ENCODE measurements at places on chromosomes 12 and 14.

GRCh38 chr12:113803759-113804140 lies 162.4 kb downstream of the RBM19 start:
- DNase-seq = no peak

DNA sequence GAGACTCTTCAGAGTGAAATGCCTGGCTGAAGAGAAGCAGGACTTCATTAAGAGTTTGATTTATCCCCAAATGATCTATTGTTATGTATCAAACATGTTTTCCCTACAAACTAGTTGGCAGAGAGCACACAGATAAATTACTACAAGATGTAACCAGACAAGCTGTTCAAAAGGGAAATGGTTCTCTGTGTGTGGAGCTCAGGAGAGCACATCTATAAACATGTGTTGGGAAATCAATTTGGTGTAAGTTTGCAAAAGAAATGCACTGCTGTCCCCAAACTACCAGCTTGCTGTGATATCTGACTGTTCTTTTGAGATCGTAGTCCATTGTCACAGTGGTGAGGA lies 159.2 kb downstream of the PAH start:
- no peak for DNase-seq

DNA sequence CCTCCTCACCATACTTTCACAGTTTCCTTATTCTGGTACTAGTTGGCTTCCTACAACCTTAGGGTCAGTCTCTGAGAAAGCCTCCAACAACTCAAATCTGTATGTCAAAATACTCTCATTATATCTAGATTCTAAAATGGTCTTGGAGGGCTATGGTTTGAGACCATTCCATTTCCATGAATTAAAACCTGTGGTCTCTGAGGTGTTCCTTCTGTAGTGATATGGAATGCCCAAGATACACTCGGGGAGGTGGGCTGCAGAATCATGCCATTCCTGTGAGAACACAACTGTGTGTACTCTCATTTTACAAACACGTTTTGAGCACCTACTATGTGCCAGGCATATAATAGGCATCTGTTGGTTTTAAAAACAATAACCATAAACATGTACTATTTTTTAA lies 74.0 kb downstream of the FERMT2 start:
- no peak for DNase-seq

DNA sequence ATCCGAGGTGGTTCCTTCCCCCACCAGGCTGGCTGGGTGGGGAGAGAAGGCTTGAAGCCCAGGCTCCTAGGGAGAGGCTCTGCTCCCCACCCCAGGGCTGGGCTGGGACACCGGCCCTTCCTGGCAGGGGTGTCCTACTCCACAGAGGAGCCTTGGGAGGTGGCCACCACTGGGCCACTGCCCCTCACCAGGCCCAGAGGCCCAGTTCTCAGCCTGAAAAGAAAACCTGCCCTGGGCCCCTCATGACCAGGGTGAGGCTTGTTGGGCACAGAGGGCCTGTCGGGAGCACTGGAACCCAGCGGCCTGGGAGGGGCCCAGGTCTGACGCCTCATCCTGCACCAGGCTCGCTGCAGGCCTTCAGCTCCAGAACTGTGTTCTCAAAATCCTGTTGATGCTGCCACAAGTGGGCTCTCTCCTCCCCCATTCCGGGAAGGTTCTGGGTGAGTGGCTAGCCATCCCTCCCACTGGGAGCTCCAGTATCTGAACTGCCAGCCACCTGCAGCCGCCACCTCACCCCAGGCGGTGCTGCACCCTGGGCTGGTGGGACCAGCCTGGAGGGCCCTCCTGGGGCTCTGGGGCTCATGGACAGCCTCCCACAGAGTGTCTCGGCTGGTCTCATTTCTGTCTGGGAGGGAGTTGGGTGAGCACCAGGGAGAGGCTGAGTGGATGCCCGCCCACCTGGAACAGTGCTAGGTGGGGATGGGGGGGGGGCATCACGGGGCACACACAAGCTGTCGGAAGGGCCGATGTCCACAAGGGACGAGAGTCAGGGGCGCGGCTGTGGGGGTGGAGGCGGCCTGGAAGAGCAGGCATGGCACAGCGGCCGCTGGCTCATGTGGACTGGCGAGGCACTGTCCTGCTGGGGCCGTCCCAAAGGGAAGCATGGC lies 11.8 kb downstream of the BAG5 start:
- no peak for DNase-seq

DNA sequence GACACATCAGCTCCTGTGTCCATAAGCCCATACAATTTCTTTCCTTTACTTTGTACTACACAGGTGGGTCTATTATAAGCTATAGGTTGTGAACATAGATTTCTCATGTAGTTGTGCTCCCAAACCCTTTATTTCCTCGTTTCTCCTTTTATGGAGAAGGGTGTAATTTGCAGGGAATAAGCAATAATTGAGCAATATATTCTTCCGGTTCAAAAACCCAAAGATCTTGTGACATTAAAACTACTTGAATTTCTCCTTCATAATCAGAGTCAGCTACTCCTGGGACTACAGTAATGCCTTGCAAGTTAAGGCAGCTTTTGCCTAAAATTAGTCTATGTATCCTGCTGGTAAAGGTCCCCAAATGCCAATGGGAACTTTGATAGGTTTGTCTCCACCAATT lies 19.1 kb upstream of the MAPKAPK5 start:
- no peak for DNase-seq

DNA sequence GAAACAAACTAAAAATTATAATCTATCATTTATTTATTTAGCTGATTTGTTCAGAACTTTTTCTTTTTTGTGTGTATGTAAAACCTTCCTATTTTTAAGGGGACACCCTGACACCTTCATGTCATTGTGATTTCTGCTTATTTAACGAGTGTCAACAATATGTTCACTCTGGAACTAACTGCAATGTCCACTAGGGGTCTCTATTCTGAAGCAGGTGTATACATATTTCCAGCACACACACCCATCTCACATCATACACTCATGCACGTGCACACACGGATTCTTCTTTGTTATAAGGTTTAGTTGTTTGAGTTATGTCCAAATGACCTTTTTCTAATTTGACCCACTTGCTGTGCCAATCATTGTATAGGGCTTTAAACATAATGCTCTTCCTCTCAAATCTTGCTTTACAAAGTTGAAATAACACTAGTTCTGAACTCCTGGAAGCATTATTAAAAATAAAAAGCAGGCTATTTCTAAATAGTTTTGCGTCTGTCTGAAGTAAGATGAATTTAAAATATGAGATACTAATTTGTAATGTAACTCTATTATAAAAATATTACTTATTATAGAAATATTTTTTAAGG lies 15.5 kb downstream of the E2F7 start:
- peak; percentile 80 for DNase-seq

Measured in GM12865 (cell line).